ENCODE measurements at places on chromosomes 6 and 20. TPM values are rescaled to one million over a fixed set of nuclear protein-coding genes. Genes with fewer than 3 reads are reported as not detected.

DNA sequence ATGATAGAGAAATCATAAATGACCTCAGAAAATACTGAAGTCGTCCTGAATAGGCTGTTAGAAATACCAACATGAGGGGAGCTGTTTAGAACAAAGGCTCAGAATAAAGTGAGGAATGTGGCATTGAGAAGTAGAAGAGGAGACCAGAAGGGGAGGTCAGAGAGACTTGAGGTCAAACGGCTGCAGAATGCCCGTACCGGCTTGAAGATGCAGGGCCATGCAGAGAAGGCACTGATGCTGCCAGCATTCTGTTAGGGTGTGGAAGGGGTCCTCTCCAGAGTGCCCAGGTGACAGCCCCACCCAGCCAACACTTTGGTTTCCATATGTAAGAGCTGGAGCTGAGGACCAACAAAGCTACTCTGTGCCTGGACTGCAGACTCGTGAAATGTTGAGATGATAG, 570.9 kb downstream of the CDH26 start:
- no peaks in the 10 kb centered on the region for H3K27me3 ChIP-seq
- DNase-seq = no peak
- no peaks in the 10 kb centered on the region for H3K36me3 ChIP-seq
- H3K27ac ChIP-seq = no peak overlapping the region
- no peaks in the 10 kb centered on the region for H3K4me1 ChIP-seq

DNA sequence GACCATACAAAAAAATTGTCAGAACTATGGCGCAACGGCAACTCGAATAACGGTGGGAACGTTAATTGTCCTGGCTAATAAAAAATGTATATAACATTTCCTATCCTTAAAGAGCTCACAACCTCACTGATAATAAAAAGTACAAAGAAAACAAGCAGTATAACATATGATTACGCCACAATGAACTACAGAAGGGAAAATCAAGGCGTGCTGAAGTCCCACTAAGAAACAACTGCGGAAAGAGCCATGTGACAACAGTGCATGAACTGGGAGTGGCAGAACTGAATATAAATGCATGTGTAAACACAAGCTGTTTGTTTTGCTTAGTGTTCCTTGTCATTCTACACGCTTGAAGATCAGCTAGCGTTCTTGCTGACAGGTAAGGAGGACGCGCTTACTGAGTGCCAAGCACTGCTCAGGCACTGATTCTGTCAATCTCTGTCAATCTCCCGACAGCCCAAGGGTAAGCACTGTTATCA, 466 bp upstream of the PSMB1 start:
- peak overlapping the region; percentile 89 for H3K4me3 ChIP-seq
- DNase-seq = peak; percentile 30
- no peaks in the 10 kb centered on the region for H3K36me3 ChIP-seq

DNA sequence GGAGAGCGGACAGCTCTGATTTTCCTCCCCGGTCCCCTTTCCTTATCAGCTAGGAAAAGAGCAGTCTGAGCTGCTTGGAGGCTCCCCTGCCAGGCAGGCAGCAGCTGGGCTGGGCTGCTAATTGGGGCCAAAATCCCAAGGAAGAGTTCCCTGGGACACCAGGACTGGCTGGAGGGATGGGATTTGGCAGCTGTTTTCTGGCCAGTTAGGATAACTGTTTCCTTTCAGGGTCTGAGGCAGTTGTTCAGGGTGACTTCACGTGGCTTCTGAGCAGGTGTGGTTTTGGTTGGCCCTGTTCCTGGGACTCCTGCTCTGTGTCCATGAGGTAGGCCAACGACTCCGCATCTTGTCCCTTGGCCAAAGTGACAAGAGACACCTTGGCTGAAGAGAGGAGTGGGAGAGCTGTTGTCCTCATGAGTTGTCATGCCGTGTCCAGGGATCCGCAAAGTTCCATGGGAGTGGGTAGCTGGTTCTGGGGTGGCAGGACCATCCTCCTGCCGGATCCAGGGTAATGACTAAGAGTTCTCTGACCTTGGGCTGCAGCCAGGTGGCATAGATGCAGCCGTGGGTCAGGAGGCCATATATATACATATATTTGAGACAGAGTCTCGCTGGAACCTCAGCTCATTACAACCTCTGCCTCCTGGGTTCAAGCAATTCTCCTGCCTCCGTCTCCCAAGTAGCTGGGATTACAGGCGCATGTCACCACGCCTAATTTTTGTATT, 21.2 kb downstream of the MRPS18A start:
- H3K4me1 ChIP-seq = peaks cover 33% of the 10 kb centered on the region
- no peak for DNase-seq
- no peaks in the 10 kb centered on the region for H3K36me3 ChIP-seq
- no peaks in the 10 kb centered on the region for H3K27me3 ChIP-seq
- no peak overlapping the region for H3K27ac ChIP-seq
- no peak overlapping the region for H3K4me3 ChIP-seq

Gene CAGE1
- total RNA-seq = not detected

DNA sequence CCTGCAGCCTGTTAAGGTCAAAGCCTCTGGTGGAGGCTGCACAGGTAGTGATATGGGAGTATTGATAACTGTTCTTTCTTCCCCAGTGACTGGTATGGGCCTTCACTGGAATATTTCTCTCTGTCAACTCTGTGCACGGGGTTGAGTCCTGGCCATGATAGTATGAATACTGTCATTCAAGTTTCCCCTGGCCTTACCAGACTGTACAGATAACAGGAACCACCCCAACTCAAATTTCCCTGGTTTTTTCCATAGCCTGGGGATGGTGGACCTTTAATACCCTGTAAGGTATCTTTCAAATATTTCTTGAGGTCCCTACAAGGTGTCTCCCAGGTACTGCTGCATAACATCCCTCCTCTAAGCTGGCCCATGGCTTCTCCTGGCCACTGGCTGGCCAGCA, 51.4 kb upstream of the TNFAIP3 start:
- no peak for DNase-seq
- no peaks in the 10 kb centered on the region for H3K36me3 ChIP-seq
- H3K27me3 ChIP-seq = no peaks in the 10 kb centered on the region
- H3K27ac ChIP-seq = no peak overlapping the region
- no peak overlapping the region for H3K4me3 ChIP-seq

Gene ACSS1
- total RNA-seq = 68.8 TPM

DNA sequence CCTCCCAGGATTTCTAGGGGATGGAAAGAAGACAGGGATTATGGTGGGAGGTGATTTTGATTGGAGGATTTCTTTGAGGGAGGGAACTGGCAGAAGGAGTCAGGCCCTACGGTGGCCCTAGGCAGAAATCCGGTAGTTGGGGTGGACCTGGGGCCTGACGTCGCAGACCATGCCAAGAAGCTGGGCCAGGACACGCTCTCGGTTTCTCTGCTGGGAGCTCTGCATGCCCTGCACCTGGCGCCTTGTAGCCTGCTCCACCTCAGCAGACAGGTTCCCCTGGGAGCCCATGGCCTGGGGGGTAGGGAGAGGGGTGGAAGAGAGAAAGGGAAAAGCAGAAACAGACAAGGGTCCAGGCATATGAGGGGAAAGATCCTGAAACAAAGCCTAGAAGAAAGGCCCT, 1.1 kb downstream of the ATP6V1G2 start:
- H3K4me1 ChIP-seq = peaks cover 25% of the 10 kb centered on the region
- H3K36me3 ChIP-seq = no peaks in the 10 kb centered on the region
- H3K4me3 ChIP-seq = no peak overlapping the region
- H3K27me3 ChIP-seq = no peaks in the 10 kb centered on the region
- H3K27ac ChIP-seq = no peak overlapping the region

GRCh38 chr6:31116661-31117385, 2.2 kb downstream of the PSORS1C1 start:
- H3K27me3 ChIP-seq = no peaks in the 10 kb centered on the region
- H3K27ac ChIP-seq = peak overlapping the region; percentile 57
- DNase-seq = no peak
- H3K4me3 ChIP-seq = peak overlapping the region; percentile 42
- no peaks in the 10 kb centered on the region for H3K36me3 ChIP-seq

Gene WFDC10B
- total RNA-seq = not detected

Gene ULBP1
- 0.52 TPM for total RNA-seq

- H3K27ac ChIP-seq = no peak overlapping the region
- no peaks in the 10 kb centered on the region for H3K36me3 ChIP-seq
- no peaks in the 10 kb centered on the region for H3K4me1 ChIP-seq
- no peaks in the 10 kb centered on the region for H3K27me3 ChIP-seq
Measured at GRCh38 chr6:168408504-168409136, 32.4 kb upstream of the SMOC2 start.

- no peaks in the 10 kb centered on the region for H3K27me3 ChIP-seq
- no peak overlapping the region for H3K27ac ChIP-seq
- DNase-seq = no peak
- no peak overlapping the region for H3K4me3 ChIP-seq
- H3K4me1 ChIP-seq = no peaks in the 10 kb centered on the region
Measured at GRCh38 chr6:110561696-110562095, 85.3 kb upstream of the SLC22A16 start.

DNA sequence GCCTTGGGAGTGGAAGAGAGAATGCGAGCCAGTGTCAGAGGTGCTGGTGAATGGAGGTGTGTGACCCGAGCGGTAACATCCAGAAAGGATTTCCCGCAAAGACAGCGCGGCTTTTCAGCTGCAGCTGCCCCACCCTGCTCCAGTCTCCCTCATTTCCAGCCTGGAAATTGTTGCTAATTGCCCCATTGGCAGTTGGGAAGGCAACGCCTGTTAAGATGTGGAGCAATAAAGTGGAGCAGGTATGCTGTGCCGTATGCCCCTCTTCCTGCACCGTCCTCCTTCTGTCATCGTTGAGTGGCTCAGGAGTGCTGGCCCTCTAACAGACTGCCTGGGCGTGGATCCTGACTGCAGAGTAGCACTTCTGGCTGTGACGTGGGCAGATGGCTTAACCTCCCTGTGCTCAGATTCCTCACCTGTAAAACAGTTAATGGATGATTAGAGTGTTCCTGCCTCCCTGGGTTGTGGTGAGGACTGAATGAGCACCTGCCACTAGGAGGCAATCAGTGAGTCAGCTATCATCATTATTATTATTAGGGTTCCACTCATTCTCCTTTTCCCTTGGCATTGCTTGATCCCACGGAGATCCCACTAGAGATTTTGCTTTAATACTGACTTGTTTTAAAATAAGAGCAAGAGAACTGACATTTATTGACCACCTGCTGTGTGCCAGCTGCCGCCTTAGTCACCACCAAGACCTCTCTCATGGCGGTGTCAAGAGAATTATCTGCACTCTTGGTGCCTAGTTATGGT, 11.7 kb downstream of the ARFGEF2 start:
- H3K27me3 ChIP-seq = no peaks in the 10 kb centered on the region
- no peaks in the 10 kb centered on the region for H3K36me3 ChIP-seq
- H3K27ac ChIP-seq = peak overlapping the region; percentile 20

GRCh38 chr6:23929201-23929600, 196.8 kb upstream of the NRSN1 start:
- no peak for DNase-seq
- no peak overlapping the region for H3K27ac ChIP-seq
- H3K27me3 ChIP-seq = no peaks in the 10 kb centered on the region
- H3K36me3 ChIP-seq = no peaks in the 10 kb centered on the region
- no peak overlapping the region for H3K4me3 ChIP-seq

DNA sequence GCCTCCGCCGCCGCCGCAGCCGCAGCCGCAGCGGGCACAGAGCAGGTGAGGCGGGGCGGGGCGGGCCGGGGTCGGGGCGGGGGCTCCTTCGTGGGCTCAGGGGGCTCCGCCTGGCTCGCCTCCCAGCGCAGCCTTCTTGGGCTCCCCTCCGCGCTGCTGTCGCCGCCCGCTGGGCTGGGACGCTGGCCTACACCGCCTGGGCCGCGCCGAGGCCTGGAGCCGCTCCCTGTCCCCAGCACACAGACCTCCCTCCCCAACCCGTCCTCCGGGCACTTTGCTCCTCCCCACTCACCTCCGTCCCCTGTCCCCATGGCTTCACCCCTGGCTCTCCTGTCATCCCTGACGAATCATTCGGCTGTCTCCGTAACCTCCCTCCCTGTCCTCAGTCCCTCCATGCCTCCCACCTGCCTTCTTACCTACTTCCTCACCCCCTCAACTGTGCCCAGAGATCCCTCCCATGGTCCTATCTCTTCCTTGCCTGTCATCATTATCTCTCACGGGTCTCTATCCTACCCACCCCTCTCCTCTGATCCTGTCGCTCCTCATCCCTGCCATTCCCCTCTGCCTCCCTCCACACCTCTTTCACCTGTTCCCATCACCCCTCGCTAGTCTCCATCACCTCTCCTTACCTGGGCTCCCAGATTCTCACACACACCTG, 512 bp downstream of the TTBK1 start:
- no peak overlapping the region for H3K27ac ChIP-seq
- no peaks in the 10 kb centered on the region for H3K36me3 ChIP-seq
- no peak overlapping the region for H3K4me3 ChIP-seq
- H3K27me3 ChIP-seq = peaks cover 8% of the 10 kb centered on the region

DNA sequence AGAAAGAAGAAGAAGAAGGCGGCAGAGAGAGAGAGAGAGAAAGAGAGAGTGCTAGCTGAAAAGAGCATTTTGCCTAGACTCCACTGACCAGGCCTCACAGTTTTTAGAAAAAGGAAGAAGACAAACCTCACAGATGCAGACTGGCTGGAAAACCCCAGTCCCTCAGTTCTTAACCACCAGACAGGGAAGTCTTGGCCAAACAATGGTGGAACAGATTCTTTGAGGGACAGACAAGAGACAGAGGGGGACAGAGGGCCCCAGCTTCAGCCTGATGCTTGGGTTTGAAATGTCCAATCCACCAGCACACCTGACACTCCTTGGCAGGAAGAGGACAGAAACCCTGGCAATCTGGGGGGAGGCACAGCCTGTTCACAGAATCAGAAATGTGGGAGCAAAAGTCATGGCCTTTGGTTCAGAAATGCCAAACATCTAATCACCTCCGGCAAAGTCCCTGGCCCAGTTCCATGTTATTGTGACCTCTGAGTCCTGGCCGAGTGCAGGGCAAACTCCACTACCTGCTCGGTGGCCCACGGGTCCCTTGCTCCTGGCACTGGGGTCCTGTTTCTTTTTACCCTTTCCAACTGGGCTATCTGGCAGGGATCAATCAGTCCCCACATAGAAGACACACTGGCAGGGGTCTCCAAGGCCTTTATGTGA, 235.2 kb downstream of the LY86 start:
- H3K36me3 ChIP-seq = no peaks in the 10 kb centered on the region
- no peak overlapping the region for H3K4me3 ChIP-seq
- no peak overlapping the region for H3K27ac ChIP-seq
- no peaks in the 10 kb centered on the region for H3K27me3 ChIP-seq
- peaks cover 13% of the 10 kb centered on the region for H3K4me1 ChIP-seq

DNA sequence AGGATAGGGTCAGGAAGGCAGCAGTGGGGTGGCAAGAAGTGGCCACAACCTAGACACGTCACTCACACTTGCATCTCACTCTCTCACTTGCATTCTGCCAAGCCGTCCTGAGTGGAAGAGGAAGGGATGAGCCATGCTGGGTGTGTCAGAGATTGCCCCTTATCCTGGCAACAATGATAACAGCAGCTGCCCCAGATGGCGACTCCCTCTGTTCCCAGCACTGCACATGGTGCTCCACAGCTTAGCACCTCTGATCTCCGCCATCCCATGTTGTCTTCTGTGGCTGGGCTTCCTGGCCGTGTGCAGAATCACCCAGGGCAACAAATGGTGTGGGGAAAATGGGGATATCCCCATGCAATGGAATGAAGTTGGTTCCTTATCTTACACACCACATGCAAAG, 11.1 kb downstream of the KCNB1 start:
- H3K4me1 ChIP-seq = no peaks in the 10 kb centered on the region
- H3K27ac ChIP-seq = no peak overlapping the region
- H3K4me3 ChIP-seq = no peak overlapping the region
- no peaks in the 10 kb centered on the region for H3K27me3 ChIP-seq

- no peak overlapping the region for H3K4me3 ChIP-seq
- H3K27me3 ChIP-seq = peaks cover 82% of the 10 kb centered on the region
- H3K4me1 ChIP-seq = no peaks in the 10 kb centered on the region
Measured at GRCh38 chr6:27667657-27668441, 194.9 kb upstream of the ZNF184 start.

Gene CEBPB
- 30.6 TPM for total RNA-seq

Gene SYNGAP1
- total RNA-seq = 4.4 TPM

Gene TNXB
- total RNA-seq = 56.9 TPM

- H3K36me3 ChIP-seq = peaks cover 29% of the 10 kb centered on the region
- DNase-seq = no peak
- H3K27me3 ChIP-seq = no peaks in the 10 kb centered on the region
- H3K4me3 ChIP-seq = peak overlapping the region; percentile 97
- peak overlapping the region; percentile 91 for H3K27ac ChIP-seq
Measured at GRCh38 chr6:44256775-44257024, 628 bp downstream of the SLC35B2 start.

Gene EGFL8
- total RNA-seq = 11.2 TPM
